ENCODE measurements at places on chromosomes 6 and 20. TPM values are rescaled to one million over a fixed set of nuclear protein-coding genes. Genes with fewer than 3 reads are reported as not detected.

Gene TSBP1
- total RNA-seq, result not detected

GRCh38 chr20:4111440-4112411 lies 96.4 kb upstream of the RNF24 start:
- H3K27ac ChIP-seq, result no peak overlapping the region
- H3K4me3 ChIP-seq, result no peak overlapping the region
- no peak for DNase-seq

GRCh38 chr6:90139272-90139817 lies 157.3 kb downstream of the BACH2 start:
- H3K27ac ChIP-seq, result no peak overlapping the region
- H3K36me3 ChIP-seq, result peaks cover 2% of the 10 kb centered on the region
- H3K4me3 ChIP-seq, result no peak overlapping the region
- DNase-seq, result no peak
- H3K4me1 ChIP-seq, result peaks cover 18% of the 10 kb centered on the region
- H3K27me3 ChIP-seq, result no peaks in the 10 kb centered on the region

DNA sequence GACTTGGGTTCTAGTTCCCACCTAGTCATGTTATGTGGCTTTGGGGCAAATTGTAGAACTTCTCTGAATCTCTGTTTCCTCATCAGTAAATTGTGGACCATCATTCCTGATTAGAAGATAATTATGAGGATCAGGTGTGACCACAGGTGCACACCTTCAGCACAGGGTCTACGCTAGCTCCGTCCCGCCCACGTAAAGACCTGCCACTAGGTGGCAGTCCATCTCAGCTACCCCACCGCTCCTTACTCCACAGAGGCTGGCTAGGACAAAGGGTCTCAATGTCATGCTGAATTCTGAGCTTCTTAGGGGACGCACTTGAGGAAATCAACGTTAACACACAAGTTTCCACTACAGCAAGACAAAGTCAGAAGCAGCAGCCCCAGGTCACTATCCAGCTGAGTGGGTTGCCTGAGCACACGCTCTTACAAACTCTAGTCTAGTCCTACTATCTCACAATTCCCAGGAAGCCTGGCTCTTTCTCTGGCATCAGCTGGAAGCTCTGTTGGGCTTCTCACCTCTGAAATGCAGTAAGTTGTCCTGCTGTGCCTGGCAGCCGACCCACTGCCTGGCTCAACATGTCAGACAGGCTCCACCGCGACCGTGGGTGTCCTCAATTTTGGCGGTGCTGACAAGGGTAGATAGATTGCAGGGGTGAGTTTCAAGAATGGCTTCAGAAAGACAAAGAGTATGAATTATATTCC lies 2.0 kb upstream of the PLCG1 start:
- peak; percentile 28 for DNase-seq
- H3K27ac ChIP-seq, result no peak overlapping the region
- H3K4me3 ChIP-seq, result peak overlapping the region; percentile 93
- H3K36me3 ChIP-seq, result peaks cover 2% of the 10 kb centered on the region
- peaks cover 33% of the 10 kb centered on the region for H3K4me1 ChIP-seq

Gene SAMD3
- 0.73 TPM for total RNA-seq

DNA sequence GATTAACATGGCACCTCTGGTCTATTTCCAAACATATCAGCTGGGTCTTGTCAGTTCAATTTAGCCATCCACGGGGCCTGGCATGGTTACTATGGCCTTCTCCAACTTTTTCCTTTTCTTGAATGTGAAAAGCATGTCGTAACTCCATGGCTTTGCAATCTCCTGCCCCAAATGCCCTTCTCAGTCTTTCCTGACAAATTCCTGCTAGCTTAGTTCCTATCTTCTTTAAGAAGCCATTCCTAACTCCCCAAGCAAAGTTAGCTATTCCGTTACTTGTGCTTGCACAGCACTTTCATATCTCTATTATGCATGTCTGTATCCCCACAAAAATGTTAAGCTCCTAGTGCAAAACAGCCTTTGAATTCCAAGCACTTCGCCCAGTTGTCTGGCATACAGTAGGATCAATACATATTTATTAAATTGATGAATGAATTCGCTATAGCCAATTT lies 105.6 kb downstream of the AIG1 start:
- no peak overlapping the region for H3K4me3 ChIP-seq
- no peaks in the 10 kb centered on the region for H3K4me1 ChIP-seq
- DNase-seq, result no peak
- no peaks in the 10 kb centered on the region for H3K27me3 ChIP-seq

Gene SLC26A8
- 0.33 TPM for total RNA-seq

- DNase-seq, result no peak
- peaks cover 9% of the 10 kb centered on the region for H3K27me3 ChIP-seq
- H3K4me1 ChIP-seq, result peaks cover 20% of the 10 kb centered on the region
- no peak overlapping the region for H3K27ac ChIP-seq
- no peaks in the 10 kb centered on the region for H3K36me3 ChIP-seq
Measured at GRCh38 chr6:25340431-25341202, 61.4 kb downstream of the CARMIL1 start.

GRCh38 chr6:70843328-70843918 lies 113.4 kb downstream of the B3GAT2 start:
- no peak overlapping the region for H3K27ac ChIP-seq
- H3K36me3 ChIP-seq, result peaks cover 4% of the 10 kb centered on the region
